Germinal center (tissue), 1 donor: ENCODE measurements at places on chromosomes 12 and 14.
A peak's percentile ranks its signal among the peaks of the same experiment; 100 is the strongest.

GRCh38 chr14:94278731-94279130, 14.3 kb downstream of the SERPINA10 start:
- no peak for DNase-seq

DNA sequence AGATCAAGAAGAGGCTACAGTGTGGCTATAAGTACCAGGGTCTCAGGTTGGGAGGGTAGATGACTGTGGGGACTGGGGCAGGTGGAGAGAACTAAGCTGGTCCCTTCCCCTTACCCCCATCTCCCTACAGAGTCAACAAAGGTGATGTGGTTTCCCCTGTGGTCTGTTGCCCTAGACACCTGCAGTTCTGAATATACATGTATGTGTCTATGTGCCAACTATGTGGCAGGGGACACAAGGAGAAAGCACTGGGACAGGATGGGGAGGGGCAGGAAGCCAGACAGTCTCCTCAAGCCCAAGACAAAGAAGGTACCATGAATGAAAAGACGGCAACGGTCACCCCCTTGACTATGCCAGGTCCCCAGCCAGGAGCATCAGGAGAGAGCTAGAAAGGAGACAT, 4.5 kb upstream of the HDAC7 start:
- DNase-seq = no peak

DNA sequence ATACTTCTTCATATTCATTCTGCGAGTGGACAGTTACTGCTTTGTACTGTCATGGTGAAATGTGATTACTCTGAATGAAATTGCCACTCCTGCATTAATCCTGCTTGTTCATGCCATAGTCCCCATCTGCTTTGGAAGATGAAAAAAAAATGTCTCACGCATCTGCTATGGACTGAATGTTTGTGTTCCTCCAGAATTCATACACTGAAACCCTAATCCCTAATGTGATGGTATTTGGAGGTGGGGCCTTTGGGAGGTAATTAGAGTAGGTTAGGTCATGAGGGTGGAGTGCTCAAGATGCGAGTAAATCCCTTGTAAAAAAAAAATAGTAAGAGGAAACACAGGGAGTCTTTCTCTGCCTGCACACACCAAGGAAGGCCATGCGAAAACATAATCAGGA, 427.2 kb downstream of the TMTC2 start:
- no peak for DNase-seq

- DNase-seq = no peak
These were observed 630.9 kb downstream of the DIO2 start for GRCh38 chr14:79580414-79580813.

DNA sequence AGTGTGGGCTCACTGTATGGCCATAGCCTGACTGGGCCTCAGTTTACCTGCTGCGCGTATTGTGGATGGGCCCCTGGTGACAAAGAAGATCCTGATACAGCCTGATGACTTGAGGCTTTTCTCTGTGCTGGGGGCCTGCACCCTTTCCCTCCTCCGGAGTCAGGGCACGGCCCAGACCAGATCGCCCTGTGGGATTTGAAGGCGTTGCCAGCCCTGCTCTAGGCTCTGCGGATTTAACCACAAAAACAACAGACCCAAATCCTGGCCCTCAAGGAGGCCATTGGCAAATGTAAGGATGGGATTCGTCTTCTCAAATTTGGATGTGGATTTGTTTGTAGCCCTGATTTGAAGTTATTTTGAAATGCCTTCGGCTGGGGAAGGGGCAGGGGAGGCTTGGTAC, 195.8 kb downstream of the TSPAN9 start:
- DNase-seq = no peak

GRCh38 chr12:15627995-15628945, 160.9 kb downstream of the EPS8 start:
- DNase-seq = no peak

DNA sequence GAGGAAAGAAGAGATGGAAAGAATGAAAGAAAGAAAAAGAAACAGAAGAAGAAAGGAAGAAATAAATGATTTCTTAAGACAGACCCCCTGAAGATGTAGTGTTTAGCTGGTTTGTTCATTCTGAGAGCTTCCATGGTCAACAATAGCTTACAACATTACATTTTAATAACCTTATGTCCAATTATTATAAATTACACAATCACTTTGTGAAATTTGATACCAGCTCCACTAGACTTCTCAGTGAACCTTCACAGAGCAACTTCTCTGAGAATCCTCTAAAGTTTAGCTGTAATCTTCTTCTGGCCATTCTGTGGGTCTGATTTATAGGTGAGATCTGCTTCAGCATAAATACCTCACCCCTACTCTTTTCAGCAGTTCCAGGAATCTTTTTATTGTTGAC, 27.9 kb downstream of the SIX1 start:
- no peak for DNase-seq

- no peak for DNase-seq
These were observed 187.4 kb downstream of the DPF3 start for GRCh38 chr14:72706485-72706884.

DNA sequence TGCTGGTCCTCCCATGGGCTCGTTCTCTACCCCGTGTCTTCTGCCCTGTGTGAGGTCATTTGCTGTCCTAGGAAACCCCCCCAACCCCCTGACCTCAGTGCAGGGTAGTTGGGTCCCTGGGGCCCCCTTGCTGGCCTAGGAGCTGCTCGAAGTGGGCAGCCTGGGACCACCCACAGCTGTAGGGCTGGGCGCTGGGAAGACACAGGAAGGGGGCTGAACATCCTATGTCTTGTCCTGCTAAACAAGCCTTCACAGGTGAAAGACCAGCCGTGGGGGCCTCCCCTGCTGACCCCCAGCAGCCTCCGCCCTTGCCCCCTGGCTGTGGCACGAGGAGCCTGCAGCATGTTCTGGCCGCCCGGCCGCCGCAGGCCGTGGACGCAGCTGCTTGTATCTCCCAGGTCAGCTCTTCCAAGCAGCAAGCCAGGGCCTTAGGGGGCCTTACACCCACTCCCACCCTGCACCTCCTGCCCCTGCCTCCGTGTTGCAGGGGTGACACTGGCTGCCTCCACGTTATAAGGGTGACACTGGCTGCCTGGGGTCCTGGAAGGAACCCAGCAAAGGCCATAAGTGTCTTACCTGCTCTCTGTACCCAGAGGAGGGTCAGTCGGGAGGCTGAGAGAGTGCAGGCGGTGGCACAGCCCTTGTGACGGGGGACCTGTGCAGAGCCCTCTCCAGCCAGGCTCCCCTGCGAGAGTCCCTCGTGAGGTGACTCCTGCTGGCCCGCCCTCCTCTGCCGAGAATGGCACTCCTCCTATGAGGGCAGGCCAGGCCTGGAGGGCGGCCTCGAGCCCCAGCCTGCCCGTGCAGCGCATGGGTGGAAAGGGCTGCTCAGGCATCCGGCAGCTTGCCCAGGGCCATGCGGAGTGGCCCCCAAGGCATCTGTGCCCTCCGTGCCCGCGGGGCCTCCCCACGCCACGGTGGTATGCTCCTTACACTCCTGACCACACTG, 11.5 kb upstream of the TEX22 start:
- no peak for DNase-seq

DNA sequence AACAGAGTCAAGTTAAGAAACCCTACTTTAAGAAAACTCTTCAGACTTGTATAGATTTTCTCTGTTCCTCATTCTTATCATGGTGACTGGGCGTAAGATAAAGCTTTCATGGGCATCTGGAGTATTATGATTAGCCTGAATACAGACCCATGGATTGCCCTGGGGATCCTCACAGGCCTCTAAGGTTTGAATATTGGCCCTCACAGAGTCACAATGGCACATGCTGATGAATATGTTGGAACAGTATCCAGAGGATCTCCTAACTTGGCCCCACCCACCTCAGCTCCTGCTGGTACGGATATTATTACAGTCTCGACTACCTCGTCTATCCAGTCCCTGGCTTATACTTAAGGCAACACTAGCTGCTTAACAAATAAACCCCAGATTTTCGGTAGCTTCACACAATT, 8.1 kb downstream of the OSBPL8 start:
- DNase-seq = no peak

DNA sequence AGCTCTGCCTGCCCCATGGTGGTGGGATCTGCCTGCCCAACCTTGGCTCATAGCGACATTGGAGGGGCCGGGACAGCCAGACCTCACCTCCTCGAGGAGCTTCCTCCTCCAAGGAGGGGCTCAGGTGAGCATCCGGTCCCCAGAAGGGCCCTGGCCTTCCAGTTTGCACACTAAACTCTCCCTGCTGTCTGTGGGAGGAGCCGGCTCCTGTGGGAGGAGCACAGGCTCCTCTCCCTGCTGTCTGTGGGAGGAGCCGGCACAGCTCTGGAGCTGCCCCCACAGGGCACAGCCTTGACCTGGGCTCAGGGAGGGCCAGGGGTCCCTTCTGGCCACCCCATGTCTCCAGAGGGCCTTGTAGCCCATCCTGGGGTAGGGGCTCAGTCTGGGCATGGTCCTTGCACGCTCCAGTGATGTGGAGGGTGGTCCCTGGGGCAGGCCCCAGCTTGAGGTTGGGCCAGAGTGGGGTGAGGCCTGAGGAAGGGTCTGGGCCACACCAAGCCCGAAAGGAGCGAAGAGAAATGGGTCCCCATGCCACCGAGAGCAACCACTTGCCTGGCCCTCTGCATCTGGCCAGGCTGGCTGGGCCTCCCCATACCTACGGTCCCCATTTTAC, 147.5 kb upstream of the C14orf180 start:
- no peak for DNase-seq

DNA sequence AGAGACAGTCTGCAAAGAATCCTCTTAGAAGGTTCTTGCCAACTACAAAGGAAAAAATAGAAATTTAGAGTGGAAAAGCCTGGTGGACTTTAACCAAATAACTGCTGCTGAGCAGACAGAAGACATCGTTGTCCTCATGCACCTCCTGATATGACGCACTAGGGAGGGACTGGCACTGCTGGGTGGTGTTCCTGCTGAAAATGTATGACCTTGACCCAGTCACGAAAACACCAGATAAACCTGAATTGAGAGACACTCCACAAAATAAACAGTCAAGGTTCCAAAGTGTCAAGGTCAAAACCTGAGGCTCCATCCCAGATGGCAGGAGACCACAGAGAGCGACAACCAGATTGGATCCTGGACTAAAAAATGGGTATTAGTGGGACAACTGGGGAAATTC, 61.9 kb downstream of the CHGA start:
- no peak for DNase-seq

DNA sequence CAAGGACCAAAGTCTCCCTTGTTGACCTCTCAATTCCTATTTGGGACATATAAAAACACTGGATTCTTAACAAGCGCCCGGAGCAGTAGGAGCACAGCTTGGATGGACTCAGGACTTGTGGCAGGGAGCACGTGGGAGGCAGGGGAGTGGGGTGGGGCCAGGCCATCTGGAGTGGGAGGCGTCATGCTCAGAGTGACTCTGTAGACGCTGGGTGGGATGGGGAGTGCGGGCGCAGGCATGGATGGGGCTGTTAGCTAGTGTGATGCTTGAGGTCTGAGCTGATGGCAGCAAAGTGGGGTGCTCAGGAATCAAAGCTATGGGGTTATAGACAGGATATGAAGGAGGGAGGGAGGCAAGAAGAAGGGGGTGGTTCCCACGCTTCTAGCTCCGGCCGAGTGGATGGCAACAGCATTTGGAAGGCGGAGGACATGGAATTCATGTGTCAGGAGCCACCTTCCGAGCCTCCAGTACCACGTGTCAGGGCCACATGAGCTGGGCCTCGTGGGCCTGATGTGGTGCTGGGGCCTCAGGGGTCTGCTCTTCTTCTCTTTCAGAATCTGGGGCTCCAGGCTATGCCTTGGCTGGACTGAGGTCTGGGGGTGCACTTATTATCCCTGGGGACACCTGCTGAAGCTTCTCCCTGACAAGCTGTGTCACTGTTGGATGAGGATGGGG, 26.2 kb downstream of the MEG3 start:
- no peak for DNase-seq

DNA sequence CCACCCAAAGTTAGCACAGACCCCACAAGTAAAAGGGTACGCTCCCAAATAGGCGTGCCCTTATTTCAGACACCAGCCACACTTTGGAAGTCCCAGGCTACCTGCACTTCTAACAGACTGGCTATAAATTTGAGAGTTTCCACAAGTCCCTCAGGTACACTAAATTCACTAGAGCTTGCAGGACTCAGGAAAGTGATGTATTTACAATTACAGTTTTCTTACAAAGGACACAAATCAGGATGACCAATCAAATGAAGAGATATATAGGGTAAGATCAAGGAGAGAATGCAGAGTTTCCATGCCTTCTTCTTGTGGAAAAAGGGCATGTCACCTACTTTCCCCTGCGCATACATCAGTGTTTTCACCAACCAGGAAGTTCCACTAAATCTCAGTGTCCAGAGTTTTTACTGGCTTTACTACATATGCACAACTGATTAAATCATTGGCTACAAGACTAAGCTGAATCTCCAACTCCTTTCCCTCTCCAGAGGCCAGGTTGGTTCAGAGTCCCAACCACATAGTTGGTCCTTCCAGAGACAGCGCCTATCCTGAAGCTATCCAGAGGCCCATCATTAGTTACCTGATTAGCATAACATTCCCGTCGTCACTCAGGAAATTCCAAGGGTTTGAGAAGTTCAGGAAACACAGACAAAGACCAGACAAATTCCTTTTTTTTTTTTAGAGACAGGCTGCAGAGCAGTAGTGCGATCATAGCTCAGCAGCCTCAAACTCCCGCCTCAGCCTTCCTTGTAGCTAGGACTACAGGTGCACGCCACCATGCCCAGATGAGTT, 84.2 kb downstream of the DENND5B start:
- DNase-seq = no peak

DNA sequence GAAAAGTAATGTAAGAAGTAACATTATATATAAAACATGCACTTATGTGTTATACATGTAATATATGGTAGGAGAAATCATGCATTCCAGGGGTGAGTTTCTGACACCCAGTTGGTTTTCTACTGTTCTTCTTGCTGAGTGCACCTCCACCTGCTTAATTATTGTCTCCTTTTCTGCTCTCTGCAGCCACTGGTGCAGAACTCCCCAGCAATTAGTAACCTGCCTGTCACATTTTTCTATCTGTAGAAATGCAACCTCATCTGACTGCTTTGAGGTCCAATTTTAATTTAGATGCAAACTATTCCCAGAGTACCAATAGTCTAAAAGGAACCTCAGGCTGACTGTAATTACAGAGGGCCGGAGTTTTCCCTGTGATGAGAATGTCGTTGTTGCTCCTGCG, 842.1 kb downstream of the AACS start:
- DNase-seq = no peak

GRCh38 chr14:68476212-68477109, 316.4 kb downstream of the ZFP36L1 start:
- DNase-seq = peak; percentile 66

DNA sequence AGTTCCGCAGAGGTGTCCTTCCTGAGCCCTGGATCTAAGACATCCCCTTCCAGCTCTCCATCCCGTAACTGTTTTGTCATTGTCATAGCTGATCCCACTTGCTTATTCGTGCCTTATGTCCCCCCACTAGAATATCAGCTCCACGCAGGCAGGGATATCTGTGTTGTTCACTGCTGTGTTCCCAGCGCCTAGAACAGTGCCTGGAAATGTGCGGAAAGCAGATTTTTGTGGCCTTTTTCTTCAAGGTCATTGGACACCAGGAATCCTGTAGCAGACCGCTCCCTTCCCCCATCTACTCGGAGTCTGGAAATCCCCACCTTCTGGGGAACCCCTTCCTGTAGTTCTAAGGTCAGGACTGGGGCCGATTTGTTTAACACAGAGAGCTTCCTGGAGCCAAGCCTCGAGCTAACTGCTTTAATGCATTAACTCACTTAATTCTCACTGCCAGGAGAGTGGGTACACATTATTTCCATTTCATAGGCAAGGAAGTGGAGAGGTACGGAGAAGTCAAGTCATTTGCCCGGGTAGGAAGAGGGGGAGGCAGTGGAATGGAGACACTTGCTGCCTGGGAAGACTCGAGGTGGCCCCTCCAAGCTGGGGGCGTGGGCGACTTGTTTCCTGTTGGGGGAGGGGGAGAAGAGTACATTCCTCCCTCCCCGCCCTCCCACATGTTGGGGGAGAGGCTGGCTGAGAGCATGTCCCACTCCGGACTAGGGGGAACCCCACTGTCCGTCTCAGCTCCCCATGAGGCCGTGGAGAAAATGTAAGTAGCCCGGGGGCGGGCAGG, 1.2 kb upstream of the SH2B3 start:
- DNase-seq = peak; percentile 46
